ENCODE measurements at places on chromosomes 16 and 17. TPM values are rescaled to one million over a fixed set of nuclear protein-coding genes. Genes with fewer than 3 reads are reported as not detected.

DNA sequence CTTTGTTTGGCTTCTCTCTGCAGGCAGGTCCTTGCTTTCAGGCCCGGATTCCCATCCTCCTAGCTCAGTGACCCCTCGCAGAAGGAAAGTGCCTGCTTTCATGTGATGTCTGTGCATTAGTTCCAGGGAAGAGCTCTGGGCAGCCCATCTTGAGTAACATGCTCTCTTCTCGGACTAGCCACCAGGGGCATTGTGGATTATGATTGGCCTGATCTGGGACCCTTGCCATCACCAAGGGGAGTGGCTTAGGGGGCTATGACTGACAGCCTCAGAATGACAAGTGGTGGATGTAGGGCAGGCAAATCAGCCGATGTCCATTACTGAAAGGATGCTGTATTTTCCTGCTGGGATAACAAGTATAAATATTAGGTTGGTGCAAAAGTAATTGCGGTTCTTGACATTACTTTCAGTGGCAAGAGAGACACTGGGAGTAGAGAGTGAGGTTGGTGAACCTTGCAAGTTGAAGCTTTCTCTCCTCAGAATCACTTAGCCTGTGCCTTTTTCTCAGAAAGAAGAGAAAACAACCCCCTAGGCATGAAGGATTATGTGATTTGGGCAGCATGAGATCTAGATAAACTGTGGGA lies 71.5 kb upstream of the MPHOSPH6 start:
- DNase-seq: no peak

GRCh38 chr17:13131225-13131624 lies 113.4 kb upstream of the ELAC2 start:
- no peak for DNase-seq

The KRTAP16-1 gene
- 0.05 TPM for total RNA-seq

The DNAH9 gene
- total RNA-seq: not detected

- peak; percentile 74 for DNase-seq
These were observed 2.7 kb downstream of the NDUFAF8 start for GRCh38 chr17:81241648-81242420.

The HOXB7 gene
- total RNA-seq: 11.4 TPM
